Naive thymus-derived CD8-positive, alpha-beta T cell (primary cell): ENCODE measurements at places on chromosomes 3 and 15.

GRCh38 chr15:32641517-32642059 lies at the start of gene SCG5:
TSS of gene SCG5 (plus strand) at chr15:32641710. CDS start at chr15:32643593, 1,883 bp downstream.
- no peak for DNase-seq

- DNase-seq: no peak
These were observed 44.2 kb downstream of the GSK3B start for GRCh38 chr3:120049881-120050539.

GRCh38 chr15:63948436-63948835 lies 97.8 kb downstream of the DAPK2 start:
- no peak for DNase-seq

GRCh38 chr15:69606921-69607500 lies 154.4 kb downstream of the RPLP1 start:
- no peak for DNase-seq

DNA sequence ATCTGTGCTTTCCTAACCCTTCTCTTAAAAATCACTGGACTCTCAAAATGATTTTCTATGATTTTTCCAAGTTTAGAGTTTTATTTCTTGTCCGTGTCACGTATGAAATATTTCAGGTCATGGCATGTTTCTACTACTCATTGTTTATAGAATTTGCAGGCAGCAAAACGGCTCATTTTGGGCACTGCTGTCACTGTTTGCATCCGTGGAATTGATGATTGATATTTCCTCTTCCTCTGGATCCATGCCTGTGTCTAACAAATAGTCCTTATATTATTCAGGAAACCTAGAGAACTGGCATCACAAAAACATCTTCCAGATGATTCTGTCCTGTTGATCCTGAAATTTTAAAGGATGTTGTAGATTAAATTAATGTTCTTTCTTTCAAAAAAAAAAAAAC lies 47.6 kb downstream of the LARS2 start:
- DNase-seq: no peak
